ENCODE measurements at places on chromosomes 1 and 21. TPM values are rescaled to one million over a fixed set of nuclear protein-coding genes. Genes with fewer than 3 reads are reported as not detected.

JAM2 gene
- 0.82 TPM for total RNA-seq

CNIH3 gene
- 2.2 TPM for total RNA-seq

SVBP gene
- 15.7 TPM for total RNA-seq

TINAGL1 gene
- 9.1 TPM for total RNA-seq

KCNA3 gene
- not detected for total RNA-seq

C1orf210 gene
- not detected for total RNA-seq

GLIS1 gene
- total RNA-seq: 0.43 TPM

HNRNPR gene
- total RNA-seq: 50.9 TPM

EFNA3 gene
- 2.3 TPM for total RNA-seq

PRDM16 gene
- under 0.01 TPM for total RNA-seq
